ENCODE measurements at places on chromosomes 1 and 21.

DNA sequence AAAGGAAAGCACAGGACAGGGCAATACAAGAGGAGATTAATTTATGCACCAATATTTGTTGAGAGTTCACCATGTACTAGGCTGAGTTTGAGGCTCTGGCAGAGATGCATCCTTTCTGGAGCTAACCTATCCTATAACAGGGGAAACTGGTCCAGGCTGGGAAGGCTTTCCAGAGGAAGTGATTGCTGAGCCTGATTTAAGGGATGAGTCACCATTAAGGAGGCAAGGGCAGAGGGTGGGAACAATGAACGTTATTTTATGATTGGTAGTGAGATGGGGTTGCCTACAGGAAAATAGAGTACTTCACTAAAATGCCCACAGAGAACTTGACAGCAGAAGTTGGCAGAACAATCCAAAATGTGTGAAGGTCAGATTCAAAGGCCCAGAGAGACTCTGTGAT is 141.4 kb downstream of the PLPP3 start:
- no peak for DNase-seq

DNA sequence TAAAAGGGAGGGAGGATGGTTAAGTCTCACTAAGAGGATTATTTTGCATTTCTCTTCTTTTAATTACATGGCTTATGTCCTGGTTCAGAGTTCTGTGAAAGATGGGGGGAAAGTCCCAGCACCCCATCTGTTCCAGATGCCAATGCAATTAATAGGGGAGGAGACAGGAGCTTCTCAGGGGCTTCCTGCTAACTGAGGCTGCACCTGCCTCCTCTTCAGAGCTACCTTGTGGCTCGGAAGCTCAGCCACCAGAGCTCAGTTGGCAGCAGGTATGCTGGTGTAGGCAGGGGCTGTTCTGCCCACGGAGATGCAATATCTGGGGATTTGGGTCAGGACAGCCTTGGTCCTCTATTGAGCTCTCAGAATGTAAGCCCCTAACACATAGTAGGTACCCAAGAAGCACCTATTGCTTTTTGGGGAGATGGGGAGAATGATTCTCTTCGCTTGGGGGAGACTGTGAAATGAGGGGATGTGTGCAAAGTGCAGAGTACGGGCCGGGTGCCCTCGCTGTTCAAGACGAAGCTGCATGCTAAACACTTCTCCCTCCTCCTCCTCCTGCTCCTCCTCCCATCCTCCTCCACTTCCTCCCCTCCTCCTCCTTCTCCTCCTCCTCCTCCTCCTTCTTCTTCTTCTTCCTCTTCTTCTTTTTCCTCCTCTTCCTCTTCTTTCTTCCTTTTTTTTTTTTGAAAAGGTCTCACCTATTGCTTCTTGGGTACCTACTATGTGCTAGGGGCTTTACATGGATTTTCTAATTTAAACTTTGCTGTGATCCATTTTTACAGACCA is 279.0 kb downstream of the PTPRU start:
- no peak for DNase-seq

- no peak for DNase-seq
Observed at GRCh38 chr1:6134206-6134605, 45.9 kb downstream of the CHD5 start.

- no peak for DNase-seq
Observed at GRCh38 chr1:47898133-47898845, 98.9 kb downstream of the TRABD2B start.

GRCh38 chr1:240169188-240169587 is 77.5 kb downstream of the FMN2 start:
- no peak for DNase-seq
